ENCODE measurements at places on chromosomes 12 and 14. TPM values are rescaled to one million over a fixed set of nuclear protein-coding genes. Genes with fewer than 3 reads are reported as not detected.

The BDKRB1 gene
- total RNA-seq: not detected

The SLC17A8 gene
- not detected for total RNA-seq

The OASL gene
- 21.2 TPM for total RNA-seq

The IAPP gene
- not detected for total RNA-seq

The PMCH gene
- 2.7 TPM for total RNA-seq

The GLI1 gene
- 0.51 TPM for total RNA-seq

The PTPN21 gene
- not detected for total RNA-seq

The KRT72 gene
- total RNA-seq: 1.6 TPM

The ACVRL1 gene
- not detected for total RNA-seq

The ENDOU gene
- not detected for total RNA-seq

The FBLN5 gene
- 1.9 TPM for total RNA-seq

The PLEKHD1 gene
- 0.12 TPM for total RNA-seq

The AKAP3 gene
- 1.4 TPM for total RNA-seq

The SLC35F4 gene
- not detected for total RNA-seq

The CEBPE gene
- total RNA-seq: 0.34 TPM

The AICDA gene
- 0.17 TPM for total RNA-seq

The CS gene
- total RNA-seq: 262 TPM

The WDR89 gene
- total RNA-seq: 24.2 TPM

The RFLNA gene
- not detected for total RNA-seq

The BTBD7 gene
- total RNA-seq: 20.3 TPM

The PRKD1 gene
- total RNA-seq: not detected

The ATL1 gene
- total RNA-seq: 0.56 TPM

The KRT73 gene
- 0.61 TPM for total RNA-seq

The MAP1LC3B2 gene
- total RNA-seq: 2.3 TPM

The LRRC10 gene
- not detected for total RNA-seq

The STON2 gene
- 1.1 TPM for total RNA-seq

The PWP1 gene
- total RNA-seq: 40.3 TPM

The PSMC6 gene
- total RNA-seq: 99.0 TPM

The ST8SIA1 gene
- total RNA-seq: 0.86 TPM

The RNASE7 gene
- not detected for total RNA-seq

The CCDC38 gene
- 0.12 TPM for total RNA-seq

The TMEM179 gene
- 0.15 TPM for total RNA-seq

The TAS2R7 gene
- total RNA-seq: not detected

The RNF212B gene
- not detected for total RNA-seq

The RFX4 gene
- not detected for total RNA-seq

The WNT1 gene
- total RNA-seq: not detected

The FLVCR2 gene
- total RNA-seq: 6.9 TPM

The TDRD9 gene
- total RNA-seq: not detected

The KIAA0586 gene
- total RNA-seq: 23.4 TPM

The SLC16A7 gene
- 19.8 TPM for total RNA-seq

The FAM234B gene
- total RNA-seq: 4.1 TPM

The CLEC1B gene
- not detected for total RNA-seq

The PIGH gene
- total RNA-seq: 19.1 TPM

The LALBA gene
- total RNA-seq: not detected

The CLEC2A gene
- total RNA-seq: not detected

The LGMN gene
- total RNA-seq: 5.9 TPM

The NAV3 gene
- total RNA-seq: not detected

The ZFYVE21 gene
- 17.4 TPM for total RNA-seq

The MYF5 gene
- total RNA-seq: not detected
